ENCODE measurements at places on chromosomes 7 and 10.

- DNase-seq = no peak
Observed at GRCh38 chr7:123346766-123347165, 147.0 kb upstream of the SLC13A1 start.

DNA sequence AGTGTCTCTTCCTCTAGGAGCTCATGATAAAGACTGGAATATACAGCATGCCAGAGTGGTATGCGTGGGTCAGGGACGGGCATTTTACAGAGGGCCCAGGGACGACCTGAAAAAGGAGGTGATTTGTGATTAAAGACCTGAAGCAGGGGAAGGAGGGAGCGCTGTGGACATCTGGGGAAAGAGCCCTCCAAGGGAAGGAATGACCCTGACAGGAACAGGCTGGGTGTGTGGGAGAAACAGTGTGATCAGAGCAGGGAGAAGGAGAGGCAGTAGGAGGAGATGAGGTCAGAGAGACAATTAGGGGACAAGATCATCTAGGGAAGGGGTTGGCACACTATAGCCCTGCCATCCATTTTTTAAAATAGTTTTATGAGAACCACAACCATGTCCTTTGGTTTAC, 3.4 kb upstream of the RASSF4 start:
- no peak for DNase-seq

DNA sequence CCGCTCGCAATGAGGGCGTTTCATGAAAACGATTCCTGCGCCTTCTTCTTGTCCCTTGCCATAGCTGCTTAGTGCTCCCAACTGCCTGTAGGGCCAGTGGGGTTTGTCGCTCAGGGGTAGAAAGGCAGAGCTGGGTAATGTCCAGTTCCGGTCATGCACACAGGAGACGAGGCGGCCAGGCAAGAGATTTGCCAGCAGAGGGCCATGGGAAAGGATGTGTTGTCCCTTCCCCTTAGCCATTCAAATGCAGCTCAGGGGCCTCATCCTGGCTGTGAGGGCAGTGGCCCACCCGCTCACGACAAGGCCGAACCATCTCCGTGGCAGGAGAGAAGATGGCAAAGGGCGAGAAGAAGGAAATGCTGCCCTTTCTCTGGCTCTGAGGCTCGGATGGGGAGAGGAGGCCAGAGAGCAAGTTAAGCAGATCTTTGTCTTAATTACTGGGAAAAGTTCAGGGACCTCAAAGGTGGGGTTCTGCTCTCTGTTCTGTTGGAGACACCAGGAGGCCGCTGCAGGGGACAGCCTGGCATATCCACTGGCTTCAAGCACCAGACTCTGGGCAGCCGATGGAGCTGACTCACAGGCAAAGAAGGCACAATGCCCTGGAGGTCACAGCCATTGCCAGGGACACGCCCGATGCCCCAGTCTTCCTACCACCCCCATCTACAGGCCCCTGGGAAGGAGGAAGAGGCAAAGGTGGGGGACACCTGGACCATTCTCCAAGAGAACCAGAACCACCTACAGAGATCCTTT, 534.8 kb upstream of the MGMT start:
- DNase-seq = no peak

GRCh38 chr10:19688344-19688743, 127.9 kb upstream of the PLXDC2 start:
- DNase-seq = no peak

- DNase-seq = no peak
Observed at GRCh38 chr10:43267811-43268210, 946 bp upstream of the RASGEF1A start.

DNA sequence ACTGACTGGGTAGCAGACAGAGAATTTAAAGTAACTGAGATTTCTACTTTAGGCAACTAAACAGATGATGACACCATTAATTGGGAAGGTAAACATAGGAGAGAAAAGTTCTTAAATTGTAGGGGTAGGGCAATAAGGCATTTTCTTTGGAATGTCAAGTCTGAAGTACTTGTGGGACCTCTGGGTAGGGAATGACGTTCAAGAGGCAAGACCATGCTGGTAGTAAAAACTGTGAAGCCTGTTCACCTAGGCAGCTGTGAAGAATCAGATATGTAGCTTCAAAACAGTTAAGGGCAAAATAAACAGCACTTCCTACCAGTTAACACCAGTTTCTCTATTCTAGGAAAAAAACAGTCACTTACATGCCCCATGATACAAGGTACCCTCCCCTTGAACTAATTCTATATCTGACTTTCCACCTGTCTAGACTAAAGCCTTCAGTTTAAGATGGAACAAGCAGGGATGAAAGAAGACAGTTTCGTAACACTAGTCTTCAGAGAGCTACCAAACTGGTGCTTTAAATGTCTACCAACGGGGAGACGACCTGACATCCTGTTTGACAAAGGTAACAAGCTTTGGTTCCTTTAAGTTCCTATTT, 63.1 kb upstream of the KCNIP2 start:
- no peak for DNase-seq

GRCh38 chr10:78942091-78942501, 126.7 kb upstream of the ZMIZ1 start:
- DNase-seq = no peak

DNA sequence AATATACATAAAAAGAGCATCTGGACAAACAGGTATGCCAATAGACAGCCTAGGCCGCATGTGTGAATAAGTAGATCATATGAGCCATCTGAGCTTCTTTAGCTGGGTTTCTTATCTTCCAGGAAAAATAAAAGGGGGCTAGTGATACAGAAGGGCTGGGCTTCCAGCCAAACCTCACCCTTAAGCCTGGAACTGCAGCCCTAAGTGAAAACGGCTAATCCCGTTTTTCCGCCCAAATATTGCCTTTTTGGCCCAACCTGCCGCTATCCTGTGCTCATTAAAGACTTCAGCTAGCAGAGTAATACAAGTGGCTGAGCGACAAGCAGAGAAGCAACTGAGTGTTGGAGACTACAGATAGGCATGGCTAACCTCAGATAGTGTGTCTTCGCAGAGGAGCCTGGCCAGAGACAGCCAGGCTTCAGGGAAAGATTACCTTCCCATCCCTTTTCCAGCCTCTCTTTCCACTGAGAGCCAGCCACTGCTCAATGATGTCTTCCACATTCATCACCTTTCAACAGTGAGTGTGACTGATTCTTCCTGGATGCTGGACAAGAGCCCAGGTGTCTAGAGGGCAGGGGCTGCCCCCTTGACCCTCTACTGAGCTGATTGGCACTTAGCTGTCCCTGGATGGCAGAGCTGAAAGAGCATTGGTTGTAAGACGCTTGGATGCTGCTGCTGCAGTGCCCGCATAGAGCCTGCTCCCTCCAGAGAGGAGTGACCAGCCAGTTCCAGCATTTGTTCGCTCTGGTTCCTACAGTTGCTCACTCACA, 108.9 kb downstream of the ITGB8 start:
- no peak for DNase-seq

DNA sequence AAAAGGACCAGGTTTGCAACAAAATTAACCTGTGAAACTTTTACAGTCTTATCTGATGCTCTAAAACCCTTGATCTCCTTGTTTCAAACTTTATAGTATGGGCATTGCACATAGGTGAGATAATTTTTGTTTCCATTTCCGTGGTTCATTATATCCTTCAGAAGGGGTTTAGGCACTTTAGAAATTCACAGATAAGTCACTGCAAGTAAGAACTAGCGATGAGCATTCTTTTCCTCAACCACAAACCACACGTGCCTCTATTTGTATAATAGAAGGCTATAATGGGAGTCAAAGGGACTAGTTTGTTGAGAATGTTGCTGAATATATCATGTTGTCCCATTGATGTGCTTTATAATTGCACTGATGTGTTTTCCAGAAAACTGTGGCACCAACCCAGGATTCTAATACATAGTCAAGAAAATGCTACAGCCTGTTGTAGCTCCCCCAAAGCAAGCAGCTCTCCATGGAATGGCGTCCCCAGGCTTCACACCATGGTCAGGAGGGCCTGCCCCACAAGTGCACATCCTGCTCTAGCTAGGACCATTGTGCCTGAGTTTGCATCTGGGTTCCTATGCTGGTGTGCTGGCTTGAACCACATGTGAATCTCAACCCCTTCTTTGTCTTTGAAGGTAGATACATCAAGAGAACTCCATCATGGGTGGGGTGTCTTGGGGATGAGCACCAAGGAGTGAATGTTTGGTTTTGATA, 14.0 kb upstream of the ATXN7L1 start:
- DNase-seq = no peak

DNA sequence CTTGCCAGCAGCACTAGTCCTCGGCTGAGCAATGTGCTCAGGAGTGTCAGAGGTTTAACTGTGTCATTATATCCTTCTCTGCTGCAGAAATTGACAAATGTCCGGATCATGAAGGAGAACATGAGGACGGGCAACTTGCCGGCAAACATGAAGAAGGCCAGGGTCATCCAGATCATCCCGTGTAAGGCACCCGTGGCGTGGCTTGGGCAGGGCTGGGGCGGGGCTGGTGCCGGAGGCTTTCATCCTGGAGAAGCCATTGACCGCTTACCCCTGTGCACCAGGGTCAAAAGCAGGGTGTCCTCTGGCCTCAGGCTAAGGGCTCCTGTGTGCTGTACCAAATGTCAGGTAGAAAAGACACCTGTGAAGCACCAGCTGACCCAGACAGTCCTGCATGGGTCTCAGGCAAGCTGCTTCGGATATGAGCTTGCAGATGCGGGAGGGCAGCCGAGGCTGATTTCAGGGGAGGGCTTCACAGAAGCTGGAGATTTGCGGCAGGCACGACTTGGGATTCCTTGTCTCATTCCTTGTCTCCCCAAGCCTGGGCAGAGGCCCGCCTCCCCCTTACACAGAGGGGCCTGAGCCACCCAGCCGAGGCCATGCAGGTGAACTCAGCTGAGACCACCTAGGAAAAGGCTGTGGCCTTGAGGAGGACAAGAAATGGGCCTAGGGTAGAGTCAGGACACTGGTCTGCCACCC, 55.4 kb downstream of the MKI67 start:
- DNase-seq = no peak

DNA sequence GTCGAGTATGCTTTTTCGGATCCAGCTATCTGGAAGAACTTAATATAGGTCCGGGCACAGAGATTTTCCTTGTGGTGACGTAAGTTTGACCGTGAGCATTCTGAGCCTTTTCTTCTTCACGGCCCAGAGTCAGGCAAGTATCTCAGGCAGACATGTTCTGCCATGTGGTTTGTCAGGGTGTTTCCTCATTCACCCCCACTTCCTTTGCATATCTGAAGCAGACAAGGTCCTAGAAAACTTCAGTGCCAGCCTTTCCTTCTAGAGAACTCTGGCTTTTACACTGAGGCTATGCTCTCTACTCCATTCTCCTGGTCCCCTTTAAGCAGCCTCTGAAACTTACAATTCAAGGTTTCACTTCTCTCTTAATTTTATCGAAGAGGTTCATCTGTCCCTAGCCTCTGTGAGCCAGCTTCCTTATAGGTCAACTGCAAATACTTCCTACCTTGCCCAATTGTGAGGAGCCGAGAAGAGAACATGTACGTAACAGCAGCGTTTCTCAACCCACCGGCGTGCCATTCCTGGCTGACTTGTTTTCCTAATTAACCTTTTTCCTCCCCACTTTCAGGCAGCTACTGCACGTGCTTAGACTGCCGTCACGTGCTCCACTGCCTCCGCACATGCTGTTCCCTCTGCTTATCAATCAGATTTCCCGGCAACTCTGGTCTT, 47.3 kb downstream of the CDCA7L start:
- DNase-seq = no peak

- peak; percentile 56 for DNase-seq
Observed at GRCh38 chr7:108016841-108017775, 14.1 kb upstream of the LAMB1 start.

Data from adipocyte (in vitro differentiated cells).